ENCODE measurements at places on chromosomes 3 and 15.

GRCh38 chr3:13195374-13195773 lies 122.1 kb upstream of the IQSEC1 start:
- DNase-seq = no peak

- DNase-seq = no peak
These were observed 9.5 kb downstream of the PLAAT1 start for GRCh38 chr3:193250492-193250891.

GRCh38 chr3:139677388-139678155 lies at the start of gene NMNAT3:
Gene NMNAT3 (minus strand): TSS chr3:139677972. CDS start chr3:139627724, 50,248 bp downstream.
- peak; percentile 84 for DNase-seq

DNA sequence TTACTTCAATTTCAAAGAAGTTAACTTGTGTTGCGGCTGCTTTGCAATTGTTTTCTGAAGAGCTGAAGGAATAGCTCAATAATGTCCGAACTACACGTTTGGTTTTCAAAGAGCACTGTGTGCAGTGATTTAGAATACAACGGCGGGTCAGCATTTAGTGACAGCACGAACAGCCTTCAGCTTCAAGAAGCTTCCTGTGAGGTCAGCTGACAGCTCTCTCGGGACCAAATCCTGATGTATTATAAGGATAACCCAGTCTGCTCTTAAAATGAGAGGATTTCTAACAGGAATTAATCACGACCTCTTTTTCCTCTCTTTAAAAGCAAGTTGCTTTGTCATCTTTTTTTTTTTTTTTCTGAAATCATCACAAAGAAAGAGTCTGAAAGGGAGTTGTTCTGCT lies 97.9 kb upstream of the UNC13C start:
- no peak for DNase-seq

- no peak for DNase-seq
These were observed 13.8 kb upstream of the ADPGK start for GRCh38 chr15:72797338-72797689.

GRCh38 chr15:82846621-82847020 lies 37.2 kb downstream of the WHAMM start:
- DNase-seq = no peak

DNA sequence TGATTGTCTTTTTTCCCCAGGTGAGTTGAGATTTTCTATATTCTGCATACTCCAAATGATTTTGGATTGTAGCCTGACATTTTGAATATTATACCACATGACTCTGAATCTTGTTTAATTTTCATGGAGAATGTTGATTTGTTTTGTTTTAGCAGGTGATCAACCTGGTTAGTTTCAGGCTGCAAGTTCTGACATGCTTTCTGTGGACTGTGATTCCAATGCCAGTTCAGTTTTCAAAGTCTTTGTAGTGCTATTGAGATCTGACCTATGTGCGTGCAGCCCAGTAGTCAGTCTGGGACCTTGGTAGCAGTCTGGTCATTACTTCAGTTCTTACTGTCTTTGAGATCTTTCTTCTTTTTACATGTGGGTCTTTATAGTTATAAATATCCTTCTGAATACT lies 18.6 kb upstream of the MTMR10 start:
- no peak for DNase-seq

- peak; percentile 68 for DNase-seq
These were observed 1.4 kb upstream of the NDUFAF3 start for GRCh38 chr3:49020330-49021212.
